ENCODE measurements at places on chromosomes 3 and 15.

- no peak for DNase-seq
These were observed 174.9 kb upstream of the SEMA6D start for GRCh38 chr15:47542312-47542989.

DNA sequence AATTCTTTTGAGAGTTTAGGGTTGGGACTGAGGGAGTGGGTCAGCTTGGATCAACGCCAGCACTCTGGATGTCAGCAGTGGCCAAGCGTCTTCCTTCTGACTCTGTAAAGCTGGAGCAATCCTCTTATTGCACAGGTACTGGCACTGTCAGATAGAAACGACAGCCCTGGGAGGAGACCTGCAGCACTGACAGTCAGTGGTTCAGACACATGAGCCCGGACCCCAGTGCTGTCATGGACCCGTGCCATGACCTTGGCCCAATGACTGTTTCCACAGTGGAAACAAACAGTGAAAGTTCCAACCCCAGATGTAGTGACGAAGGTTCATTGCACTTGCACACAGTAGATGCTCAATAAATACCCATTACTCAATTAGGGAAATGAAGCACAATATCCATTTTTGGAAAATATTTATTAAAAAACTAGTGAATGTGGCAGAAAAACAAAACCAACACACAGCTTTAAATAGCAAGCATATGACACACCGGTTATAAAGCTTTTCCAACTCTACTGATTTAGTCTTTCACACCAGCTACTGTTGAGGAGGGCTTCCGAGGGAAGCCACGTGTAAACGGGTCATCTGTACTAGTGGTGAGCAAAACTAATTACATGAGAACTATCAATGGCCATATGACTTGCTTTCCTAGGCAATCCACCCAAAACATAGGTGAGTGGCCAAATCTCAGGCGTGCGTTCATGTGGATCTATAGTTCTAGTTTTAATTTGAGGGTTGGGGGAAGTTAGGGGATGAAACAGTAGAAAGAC is 22.1 kb downstream of the SIAH2 start:
- DNase-seq, result no peak

GRCh38 chr15:78909791-78910228 is 35.0 kb downstream of the CTSH start:
- DNase-seq, result peak; percentile 5

GRCh38 chr3:25025236-25025635 is 402.8 kb upstream of the RARB start:
- no peak for DNase-seq

Measured in activated T-cell treated with anti-CD3 and anti-CD28 coated beads for 24 hours (primary cell).